T-helper 17 cell (primary cell): ENCODE measurements at places on chromosomes 6 and 20.

- H3K27ac ChIP-seq = no peak overlapping the region
- no peak overlapping the region for H3K4me3 ChIP-seq
- H3K4me1 ChIP-seq = peaks cover 4% of the 10 kb centered on the region
Observed at GRCh38 chr20:51710361-51710894, 57.8 kb downstream of the ATP9A start.

DNA sequence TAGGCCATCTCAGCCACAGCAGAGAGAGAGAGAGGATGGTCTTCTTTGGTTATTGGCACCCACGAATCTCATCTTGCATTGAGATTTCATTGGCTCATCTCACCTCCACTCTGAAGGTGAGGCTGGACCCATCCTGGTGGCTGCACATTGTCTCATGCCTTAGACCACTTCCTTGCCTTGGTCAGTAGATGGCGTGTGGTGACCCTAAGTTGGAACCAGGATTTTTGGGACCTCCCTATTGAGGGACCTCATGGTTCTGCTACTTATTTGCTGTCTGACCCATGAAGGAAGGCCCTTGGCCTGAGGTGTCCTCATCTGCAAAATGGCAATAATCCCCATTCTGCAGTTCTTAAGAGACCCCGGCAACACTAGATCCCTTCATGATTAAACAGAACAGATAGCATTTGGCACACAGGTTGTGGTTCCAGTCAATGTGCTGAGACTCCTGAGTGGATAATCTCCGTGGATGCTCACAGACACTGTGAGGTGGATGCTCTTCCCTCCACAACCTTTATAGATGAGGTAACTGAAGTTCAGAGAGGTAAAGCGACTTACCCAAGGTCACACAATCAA lies 21.5 kb upstream of the AAR2 start:
- H3K4me1 ChIP-seq = peaks cover 5% of the 10 kb centered on the region
- H3K27ac ChIP-seq = no peak overlapping the region
- H3K36me3 ChIP-seq = peaks cover 2% of the 10 kb centered on the region
- H3K4me3 ChIP-seq = no peak overlapping the region
- H3K27me3 ChIP-seq = peaks cover 36% of the 10 kb centered on the region

- H3K36me3 ChIP-seq = no peaks in the 10 kb centered on the region
- no peaks in the 10 kb centered on the region for H3K27me3 ChIP-seq
- no peak for DNase-seq
- no peak overlapping the region for H3K4me3 ChIP-seq
- no peaks in the 10 kb centered on the region for H3K4me1 ChIP-seq
- no peak overlapping the region for H3K27ac ChIP-seq
Observed at GRCh38 chr6:101517632-101518031, 124.1 kb downstream of the GRIK2 start.

GRCh38 chr20:32230707-32231106 lies 23.0 kb downstream of the POFUT1 start:
- H3K27me3 ChIP-seq = no peaks in the 10 kb centered on the region
- no peak for DNase-seq
- H3K36me3 ChIP-seq = peaks cover 13% of the 10 kb centered on the region
- H3K4me1 ChIP-seq = peaks cover 28% of the 10 kb centered on the region
- peak overlapping the region; percentile 100 for H3K27ac ChIP-seq

DNA sequence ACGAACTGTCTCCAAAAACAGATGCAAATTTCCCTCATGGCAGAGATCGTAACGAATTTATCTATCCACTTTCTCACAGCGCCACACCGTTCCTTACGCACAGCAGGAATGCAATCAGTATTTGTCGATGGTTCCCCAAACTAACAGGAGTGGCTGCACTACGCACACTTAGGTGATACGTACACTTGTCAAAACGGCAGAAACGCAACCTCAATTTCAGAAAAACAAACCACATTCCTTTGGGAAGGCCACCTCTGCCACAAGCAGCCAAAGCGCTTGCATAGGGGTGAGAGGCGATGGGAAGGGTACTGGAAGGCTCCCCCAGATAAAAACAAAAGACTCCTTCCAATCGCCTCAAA lies 638 bp downstream of the MDN1 start:
- DNase-seq = no peak
- H3K27me3 ChIP-seq = no peaks in the 10 kb centered on the region
- H3K4me3 ChIP-seq = peak overlapping the region; percentile 98
- peak overlapping the region; percentile 93 for H3K27ac ChIP-seq
- peaks cover 25% of the 10 kb centered on the region for H3K4me1 ChIP-seq

DNA sequence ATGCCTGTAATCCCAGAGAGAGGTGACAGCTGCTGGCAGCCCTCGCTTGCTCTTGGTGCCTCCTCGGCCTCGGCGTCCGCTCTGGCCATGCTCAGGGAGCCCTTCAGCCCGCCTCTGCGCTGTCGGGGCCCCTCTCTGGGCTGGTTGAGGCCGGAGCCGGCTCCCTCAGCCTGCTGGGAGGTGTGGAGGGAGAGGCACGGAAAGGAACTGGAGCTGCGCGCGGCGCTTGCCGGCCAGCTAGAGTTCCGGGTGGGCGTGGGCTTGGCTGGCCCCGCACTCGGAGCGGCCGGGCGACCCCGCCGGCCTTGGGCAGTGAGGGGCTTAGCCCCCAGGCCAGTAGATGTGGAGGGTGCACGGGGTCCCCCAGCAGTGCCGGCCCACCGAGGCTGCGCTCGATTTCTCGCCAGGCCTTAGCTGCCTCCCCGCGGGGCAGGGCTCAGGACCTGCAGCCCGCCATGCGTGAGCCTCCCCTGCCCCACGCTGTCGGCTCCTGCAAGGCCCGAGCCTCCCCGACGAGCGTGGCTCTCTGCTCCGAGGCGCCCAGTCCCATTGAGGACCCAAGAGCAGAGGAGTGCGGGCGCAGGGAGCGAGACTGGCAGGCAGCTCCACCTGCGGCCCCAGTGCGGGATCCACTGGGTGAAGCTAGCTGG lies 34.6 kb downstream of the C6orf52 start:
- H3K27ac ChIP-seq = no peak overlapping the region
- H3K27me3 ChIP-seq = peaks cover 27% of the 10 kb centered on the region
- H3K4me3 ChIP-seq = peak overlapping the region; percentile 89
- peaks cover 4% of the 10 kb centered on the region for H3K4me1 ChIP-seq
- H3K36me3 ChIP-seq = no peaks in the 10 kb centered on the region
